ENCODE measurements at places on chromosomes 2 and 18.

- DNase-seq, result no peak
Measured at GRCh38 chr18:37705016-37705415, 139.4 kb upstream of the CELF4 start.

GRCh38 chr2:104598636-104599035 lies 255.3 kb upstream of the POU3F3 start:
- no peak for DNase-seq

DNA sequence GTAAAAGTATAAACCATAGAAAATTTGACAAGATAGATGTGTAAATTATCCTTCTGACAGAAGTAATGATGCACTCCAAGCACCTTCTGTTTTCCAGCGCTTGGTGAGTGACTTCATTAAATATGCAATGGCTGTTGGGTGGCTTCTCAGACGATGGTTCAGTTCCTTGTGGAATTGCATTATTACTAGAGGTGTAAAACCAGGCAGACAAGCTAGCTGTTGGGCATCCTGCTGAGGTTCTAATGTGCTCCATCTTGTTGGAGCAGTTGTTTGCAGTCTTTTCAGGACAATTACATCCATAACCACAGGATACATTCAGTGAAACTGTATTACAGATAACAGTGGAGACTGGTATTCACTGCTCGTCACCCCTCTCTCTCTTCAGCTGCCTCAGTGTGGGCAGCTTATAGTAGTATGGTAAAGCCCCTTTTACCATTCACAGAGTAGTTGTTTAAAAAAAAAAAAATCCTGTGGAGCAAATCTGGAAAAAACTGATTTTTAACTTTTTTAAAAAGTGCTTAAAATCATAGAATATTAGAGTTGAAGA lies 143.5 kb downstream of the AGPS start:
- no peak for DNase-seq

DNA sequence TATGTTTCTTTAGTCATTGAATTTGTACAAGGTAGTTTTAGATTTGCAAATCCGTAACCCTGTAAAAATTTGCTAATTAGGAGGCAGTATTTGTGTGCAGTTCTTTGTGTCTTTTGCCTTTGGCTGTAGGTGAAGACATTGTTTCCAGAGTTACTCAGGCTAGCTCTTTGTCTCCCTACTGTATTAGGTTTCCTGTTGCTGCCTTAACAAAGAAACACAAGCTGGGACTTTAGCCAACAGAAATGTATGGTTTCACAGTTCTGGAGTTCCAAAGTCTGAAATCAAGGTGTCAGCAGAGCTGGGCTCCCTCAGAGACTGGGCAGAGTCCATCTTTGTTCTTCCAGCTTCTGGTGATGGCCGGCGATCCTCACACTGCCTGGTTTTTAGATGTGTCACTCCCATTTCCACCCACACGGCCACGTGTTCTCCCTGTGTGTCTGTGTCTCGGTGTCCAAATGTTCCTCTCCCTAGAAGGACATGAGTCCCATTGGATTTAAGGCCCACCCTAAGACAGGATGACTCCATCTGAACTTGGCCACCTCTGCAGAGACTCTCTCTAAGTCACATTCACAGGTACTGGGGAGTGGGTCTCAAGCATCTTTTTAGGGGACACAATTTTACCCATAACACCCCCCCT lies 309.7 kb downstream of the GALR1 start:
- DNase-seq, result no peak

GRCh38 chr2:119914266-119914665 lies 98.6 kb upstream of the EPB41L5 start:
- no peak for DNase-seq

Data from pons (tissue), 1 donor.